ENCODE measurements at places on chromosomes 12 and 14. TPM values are rescaled to one million over a fixed set of nuclear protein-coding genes. Genes with fewer than 3 reads are reported as not detected.

DNA sequence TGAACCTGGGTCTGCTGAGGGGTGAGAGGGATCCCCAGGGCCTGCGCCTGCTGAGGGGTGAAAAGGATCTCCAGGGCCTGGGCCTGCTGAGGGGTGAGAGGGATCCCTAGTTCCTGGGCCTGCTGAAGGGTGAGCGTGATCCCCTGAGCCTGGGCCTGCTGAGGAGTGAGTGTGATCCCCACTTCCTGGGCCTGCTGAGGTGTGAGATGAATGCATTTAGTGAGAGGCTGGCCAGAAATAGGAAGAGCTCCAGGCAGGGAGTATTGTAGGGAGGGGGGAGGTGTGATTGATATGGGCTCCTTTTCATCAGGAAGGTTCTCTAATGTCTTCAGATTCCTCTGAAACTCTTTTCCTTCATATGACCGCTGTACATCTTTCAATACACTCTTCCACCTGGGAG, 43.0 kb downstream of the FAM186A start:
- no peak overlapping the region for H3K27ac ChIP-seq
- no peaks in the 10 kb centered on the region for H3K27me3 ChIP-seq
- DNase-seq, result no peak
- no peak overlapping the region for H3K4me3 ChIP-seq
- no peaks in the 10 kb centered on the region for H3K36me3 ChIP-seq

The MYF5 gene
- not detected for total RNA-seq

DNA sequence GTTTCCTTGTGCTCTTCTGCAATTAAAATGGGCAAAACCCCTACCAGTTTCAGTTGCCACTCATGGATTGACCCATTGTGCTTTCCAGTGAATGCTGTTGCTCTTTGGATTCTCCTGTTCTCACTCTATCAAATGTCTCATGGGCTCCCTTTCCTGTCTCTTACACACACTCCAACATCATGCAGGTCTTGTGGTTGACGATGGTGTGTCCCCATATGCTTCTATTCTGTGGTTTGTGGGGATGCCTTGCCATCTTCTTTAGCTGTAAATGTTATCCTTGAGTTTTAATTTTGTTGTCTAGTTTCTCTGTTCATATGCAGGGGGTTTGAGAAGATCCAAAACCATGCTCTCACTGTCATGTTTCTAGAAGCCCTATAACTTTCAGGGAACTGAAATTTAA, 31.9 kb upstream of the FBXO34 start:
- peaks cover 22% of the 10 kb centered on the region for H3K27me3 ChIP-seq
- H3K4me1 ChIP-seq, result peaks cover 5% of the 10 kb centered on the region
- no peaks in the 10 kb centered on the region for H3K36me3 ChIP-seq
- H3K4me3 ChIP-seq, result no peak overlapping the region
- H3K27ac ChIP-seq, result no peak overlapping the region

DNA sequence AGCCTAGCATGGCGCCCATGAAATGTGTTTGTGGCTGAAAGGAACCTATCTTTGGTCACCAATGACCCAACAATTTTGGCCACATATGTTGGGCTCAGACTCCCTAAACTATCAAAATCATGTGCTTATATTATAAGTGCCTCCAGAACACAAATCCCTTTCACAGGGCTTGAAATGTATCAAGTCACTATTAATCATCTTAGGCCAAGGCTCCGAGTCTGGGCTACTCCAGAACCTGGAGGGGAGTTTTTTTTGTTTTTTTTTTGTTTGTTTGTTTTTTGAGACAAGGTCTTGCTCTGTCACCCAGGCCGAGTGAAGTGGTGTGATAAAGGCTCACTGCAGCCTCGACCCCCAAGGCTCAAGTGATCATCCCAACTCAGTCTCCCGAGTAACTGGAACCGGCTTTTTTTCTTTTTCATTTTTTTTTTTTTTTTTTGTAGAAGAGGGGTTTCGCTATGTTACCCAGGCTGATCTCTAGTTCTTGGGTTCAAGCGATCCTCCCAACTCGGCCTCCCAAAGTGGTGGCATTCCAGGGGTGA, 989 bp upstream of the DRAM1 start:
- H3K36me3 ChIP-seq, result peaks cover 5% of the 10 kb centered on the region
- peaks cover 14% of the 10 kb centered on the region for H3K4me1 ChIP-seq
- peak overlapping the region; percentile 83 for H3K27ac ChIP-seq
- peaks cover 5% of the 10 kb centered on the region for H3K27me3 ChIP-seq
- H3K4me3 ChIP-seq, result peak overlapping the region; percentile 75

DNA sequence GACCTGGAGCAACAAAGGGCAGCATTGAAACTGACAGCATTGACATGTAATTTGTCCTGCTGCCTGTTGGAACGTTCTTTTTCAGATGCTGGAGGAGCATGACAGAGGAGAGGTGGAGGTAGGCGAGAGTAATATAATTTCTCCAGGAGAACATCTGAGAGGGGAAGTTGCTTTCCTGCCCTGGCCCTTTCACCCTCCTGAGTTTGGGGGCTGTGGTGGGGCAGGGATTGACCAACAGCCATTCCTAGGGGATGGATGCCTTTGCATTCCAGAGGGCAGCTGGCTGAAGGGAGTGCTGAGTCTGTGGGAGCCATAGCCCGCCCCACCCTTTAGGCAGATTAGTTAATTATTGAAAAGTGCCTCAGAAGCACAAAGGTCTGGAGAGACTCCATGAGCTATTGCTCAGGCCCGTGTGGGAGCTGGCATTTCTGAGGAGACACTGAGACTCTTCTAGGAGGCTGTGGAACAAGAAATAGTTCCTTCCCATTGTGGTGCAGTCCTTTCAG, 73.5 kb downstream of the ARF6 start:
- H3K4me3 ChIP-seq, result no peak overlapping the region
- H3K27ac ChIP-seq, result no peak overlapping the region
- H3K4me1 ChIP-seq, result peaks cover 54% of the 10 kb centered on the region
- no peaks in the 10 kb centered on the region for H3K36me3 ChIP-seq
- no peaks in the 10 kb centered on the region for H3K27me3 ChIP-seq
- no peak for DNase-seq

The RAD51B gene
- 30.3 TPM for total RNA-seq

The CALM1 gene
- 914 TPM for total RNA-seq

- no peak overlapping the region for H3K4me3 ChIP-seq
- no peaks in the 10 kb centered on the region for H3K27me3 ChIP-seq
- H3K4me1 ChIP-seq, result peaks cover 49% of the 10 kb centered on the region
- H3K36me3 ChIP-seq, result peaks cover 64% of the 10 kb centered on the region
These were observed 9.2 kb upstream of the GOLGA3 start for GRCh38 chr12:132837693-132838409.

The LGR5 gene
- not detected for total RNA-seq

The AGAP2 gene
- total RNA-seq, result 72.6 TPM

The DPY19L2 gene
- total RNA-seq, result 0.27 TPM

- DNase-seq, result no peak
- no peak overlapping the region for H3K27ac ChIP-seq
- no peaks in the 10 kb centered on the region for H3K27me3 ChIP-seq
- no peaks in the 10 kb centered on the region for H3K4me1 ChIP-seq
- H3K4me3 ChIP-seq, result no peak overlapping the region
These were observed 337.9 kb downstream of the DAD1 start for GRCh38 chr14:22251090-22251489.

Measured in activated CD4-positive, alpha-beta T cell treated with anti-CD3 and anti-CD28 coated beads, Interleukin-2, amount 10 ng/mL, durations not matched to agents 7 days and 5 days (primary cell).